ENCODE measurements at places on chromosomes 3 and 15.
A peak's percentile ranks its signal among the peaks of the same experiment; 100 is the strongest.

DNA sequence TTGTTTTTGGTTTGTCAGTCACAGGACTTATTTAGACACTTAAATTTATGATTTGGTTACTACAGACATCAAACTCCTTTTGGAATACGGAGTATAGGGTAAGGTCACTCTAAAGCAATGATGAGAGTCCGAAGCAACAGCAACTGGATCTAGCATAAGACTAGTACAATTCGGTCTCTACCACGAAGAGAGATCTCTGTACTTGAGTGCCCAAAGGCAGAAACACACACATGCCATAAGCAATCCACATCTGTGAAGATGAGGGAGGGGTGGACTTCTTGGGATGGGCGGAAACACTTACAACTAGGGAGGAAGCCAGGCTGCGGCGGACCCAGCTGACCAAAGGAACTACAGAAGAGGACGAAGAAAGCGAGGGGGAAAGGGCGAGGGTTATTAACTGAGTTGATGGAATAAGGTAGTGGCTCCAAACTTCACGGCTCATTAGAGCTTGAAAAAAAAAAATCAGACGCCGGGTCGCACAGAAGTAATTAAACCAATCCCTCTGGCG, 595 bp downstream of the DPH6 start:
- peaks cover 3% of the 10 kb centered on the region for H3K36me3 ChIP-seq
- peak overlapping the region; percentile 62 for H3K4me3 ChIP-seq
- no peaks in the 10 kb centered on the region for H3K4me1 ChIP-seq
- DNase-seq = peak; percentile 62
- peak overlapping the region; percentile 99 for H3K27ac ChIP-seq

DNA sequence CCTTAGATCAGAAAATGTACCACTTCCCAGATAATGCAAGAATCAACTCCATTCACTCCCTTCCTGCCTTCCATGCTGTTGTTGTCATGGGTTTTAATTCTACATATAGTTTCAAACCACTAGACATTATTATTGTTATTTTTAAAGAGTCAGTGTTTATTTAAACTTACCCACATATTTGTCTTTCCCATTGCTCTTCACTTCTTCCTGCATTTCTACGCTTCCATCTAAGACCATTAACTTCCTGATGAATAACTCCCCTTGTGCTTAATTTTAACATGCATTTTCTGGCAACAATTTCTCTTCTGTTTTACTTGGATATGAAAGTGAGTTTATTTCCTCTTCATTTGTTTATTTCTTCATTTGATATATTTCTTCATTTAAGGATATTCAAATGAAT, 127.1 kb upstream of the FHIT start:
- no peaks in the 10 kb centered on the region for H3K4me1 ChIP-seq
- no peak overlapping the region for H3K4me3 ChIP-seq
- H3K27me3 ChIP-seq = no peaks in the 10 kb centered on the region
- H3K27ac ChIP-seq = no peak overlapping the region
- H3K36me3 ChIP-seq = no peaks in the 10 kb centered on the region

- no peak overlapping the region for H3K27ac ChIP-seq
- DNase-seq = no peak
- H3K27me3 ChIP-seq = no peaks in the 10 kb centered on the region
- no peaks in the 10 kb centered on the region for H3K4me1 ChIP-seq
- H3K4me3 ChIP-seq = no peak overlapping the region
Observed at GRCh38 chr15:76320012-76320411, 8.7 kb upstream of the ETFA start.

GRCh38 chr15:48693484-48693883, 48.0 kb upstream of the FBN1 start:
- DNase-seq = no peak
- H3K4me3 ChIP-seq = no peak overlapping the region
- no peaks in the 10 kb centered on the region for H3K36me3 ChIP-seq
- H3K4me1 ChIP-seq = no peaks in the 10 kb centered on the region

DNA sequence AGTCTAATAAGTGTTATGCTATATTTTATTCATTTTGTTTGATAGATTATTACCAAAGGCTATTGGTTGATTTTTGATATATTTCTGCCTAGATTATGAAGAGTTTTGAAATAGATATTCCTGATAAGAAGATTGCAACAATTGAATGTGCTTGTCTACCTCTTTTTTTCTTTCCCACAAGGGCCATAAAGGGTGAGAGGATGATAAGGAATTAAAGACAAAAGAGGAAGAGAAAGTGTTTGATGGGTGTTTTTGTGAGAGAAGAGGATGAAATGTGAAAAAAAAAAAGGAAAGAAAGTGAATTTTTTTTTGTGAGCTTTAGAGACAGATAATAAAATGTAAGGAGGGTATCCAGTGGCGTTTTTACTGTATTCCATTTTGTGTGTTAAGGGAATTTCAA, 244.4 kb downstream of the CHST2 start:
- H3K27me3 ChIP-seq = no peaks in the 10 kb centered on the region
- H3K36me3 ChIP-seq = no peaks in the 10 kb centered on the region
- no peak overlapping the region for H3K27ac ChIP-seq
- H3K4me1 ChIP-seq = no peaks in the 10 kb centered on the region

DNA sequence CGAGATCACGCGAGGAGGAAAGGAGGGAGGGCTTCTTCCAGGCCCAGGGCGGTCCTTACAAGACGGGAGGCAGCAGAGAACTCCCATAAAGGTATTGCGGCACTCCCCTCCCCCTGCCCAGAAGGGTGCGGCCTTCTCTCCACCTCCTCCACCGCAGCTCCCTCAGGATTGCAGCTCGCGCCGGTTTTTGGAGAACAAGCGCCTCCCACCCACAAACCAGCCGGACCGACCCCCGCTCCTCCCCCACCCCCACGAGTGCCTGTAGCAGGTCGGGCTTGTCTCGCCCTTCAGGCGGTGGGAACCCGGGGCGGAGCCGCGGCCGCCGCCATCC, 1.1 kb upstream of the SETD5 start:
- DNase-seq = no peak
- H3K4me1 ChIP-seq = peaks cover 64% of the 10 kb centered on the region
- H3K27me3 ChIP-seq = no peaks in the 10 kb centered on the region
- peak overlapping the region; percentile 99 for H3K27ac ChIP-seq
- H3K36me3 ChIP-seq = peaks cover 12% of the 10 kb centered on the region

DNA sequence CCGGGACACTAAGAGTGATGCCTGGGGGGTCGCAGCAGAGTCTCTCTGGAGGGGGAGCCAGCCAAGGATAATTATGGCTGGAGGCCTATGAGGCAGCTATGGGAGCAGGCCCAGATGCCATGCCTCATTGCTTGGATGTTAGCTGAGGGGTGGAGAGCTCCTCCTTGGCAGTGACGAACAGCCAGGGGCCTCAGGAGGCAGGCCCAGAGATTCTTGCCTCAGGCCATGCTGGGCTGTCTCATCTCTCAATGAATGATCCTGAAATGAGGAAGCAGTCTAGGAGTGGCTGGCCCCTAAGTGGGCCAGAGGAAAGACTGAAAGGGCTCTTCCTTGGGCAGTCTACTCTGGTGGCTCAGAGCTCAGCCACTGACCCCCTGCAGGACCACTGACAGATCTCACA, 21.3 kb downstream of the KIF9 start:
- DNase-seq = peak; percentile 10
- no peak overlapping the region for H3K4me3 ChIP-seq
- H3K4me1 ChIP-seq = no peaks in the 10 kb centered on the region
- H3K27me3 ChIP-seq = no peaks in the 10 kb centered on the region
- no peaks in the 10 kb centered on the region for H3K36me3 ChIP-seq
- no peak overlapping the region for H3K27ac ChIP-seq

GRCh38 chr15:78740904-78741274, 70.4 kb downstream of the ADAMTS7 start:
- no peaks in the 10 kb centered on the region for H3K4me1 ChIP-seq
- no peaks in the 10 kb centered on the region for H3K36me3 ChIP-seq
- H3K4me3 ChIP-seq = no peak overlapping the region
- H3K27me3 ChIP-seq = no peaks in the 10 kb centered on the region
- no peak for DNase-seq

GRCh38 chr3:70620367-70620766, 307.9 kb upstream of the MDFIC2 start:
- H3K36me3 ChIP-seq = no peaks in the 10 kb centered on the region
- H3K27ac ChIP-seq = no peak overlapping the region
- no peak overlapping the region for H3K4me3 ChIP-seq
- no peaks in the 10 kb centered on the region for H3K27me3 ChIP-seq
- no peaks in the 10 kb centered on the region for H3K4me1 ChIP-seq
